ENCODE measurements at places on chromosomes 16 and 17. TPM values are rescaled to one million over a fixed set of nuclear protein-coding genes. Genes with fewer than 3 reads are reported as not detected.

GRCh38 chr16:47477679-47478078 lies 16.5 kb downstream of the PHKB start:
- H3K4me3 ChIP-seq, result no peak overlapping the region
- no peak overlapping the region for H3K27ac ChIP-seq
- no peaks in the 10 kb centered on the region for H3K4me1 ChIP-seq
- DNase-seq, result no peak

- no peaks in the 10 kb centered on the region for H3K4me1 ChIP-seq
- no peak overlapping the region for H3K27ac ChIP-seq
- DNase-seq, result no peak
- no peaks in the 10 kb centered on the region for H3K36me3 ChIP-seq
- H3K27me3 ChIP-seq, result no peaks in the 10 kb centered on the region
These were observed 183.0 kb downstream of the PRKCA start for GRCh38 chr17:66485309-66485947.

- H3K36me3 ChIP-seq, result no peaks in the 10 kb centered on the region
- no peak overlapping the region for H3K27ac ChIP-seq
- no peak overlapping the region for H3K4me3 ChIP-seq
These were observed 5.8 kb upstream of the RARA start for GRCh38 chr17:40303009-40303657.

DNA sequence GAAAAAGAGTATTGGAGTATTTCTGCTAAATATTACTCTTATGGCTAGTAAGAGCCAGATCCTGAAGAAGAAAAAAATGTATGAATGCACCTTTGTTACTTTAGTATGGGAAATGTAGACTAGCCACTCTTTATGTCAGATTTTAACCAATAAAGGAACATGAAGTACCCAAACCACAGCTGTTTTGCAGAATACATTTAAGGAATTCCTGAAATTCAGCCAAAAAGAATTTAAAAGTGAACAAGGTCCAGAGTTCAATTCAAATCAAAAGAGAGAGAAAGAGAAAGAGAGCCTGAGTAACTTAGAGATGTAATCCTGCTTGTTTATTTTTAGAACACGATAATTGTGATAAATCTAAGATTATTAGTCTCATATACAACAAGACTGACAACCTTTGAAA lies 1.2 kb downstream of the KCNJ16 start:
- no peak overlapping the region for H3K27ac ChIP-seq
- H3K4me1 ChIP-seq, result no peaks in the 10 kb centered on the region
- DNase-seq, result no peak
- H3K4me3 ChIP-seq, result no peak overlapping the region

- DNase-seq, result no peak
- no peak overlapping the region for H3K27ac ChIP-seq
- H3K27me3 ChIP-seq, result no peaks in the 10 kb centered on the region
- no peak overlapping the region for H3K4me3 ChIP-seq
- no peaks in the 10 kb centered on the region for H3K36me3 ChIP-seq
- no peaks in the 10 kb centered on the region for H3K4me1 ChIP-seq
These were observed 21.9 kb downstream of the C16orf95 start for GRCh38 chr16:87295259-87295658.

DNA sequence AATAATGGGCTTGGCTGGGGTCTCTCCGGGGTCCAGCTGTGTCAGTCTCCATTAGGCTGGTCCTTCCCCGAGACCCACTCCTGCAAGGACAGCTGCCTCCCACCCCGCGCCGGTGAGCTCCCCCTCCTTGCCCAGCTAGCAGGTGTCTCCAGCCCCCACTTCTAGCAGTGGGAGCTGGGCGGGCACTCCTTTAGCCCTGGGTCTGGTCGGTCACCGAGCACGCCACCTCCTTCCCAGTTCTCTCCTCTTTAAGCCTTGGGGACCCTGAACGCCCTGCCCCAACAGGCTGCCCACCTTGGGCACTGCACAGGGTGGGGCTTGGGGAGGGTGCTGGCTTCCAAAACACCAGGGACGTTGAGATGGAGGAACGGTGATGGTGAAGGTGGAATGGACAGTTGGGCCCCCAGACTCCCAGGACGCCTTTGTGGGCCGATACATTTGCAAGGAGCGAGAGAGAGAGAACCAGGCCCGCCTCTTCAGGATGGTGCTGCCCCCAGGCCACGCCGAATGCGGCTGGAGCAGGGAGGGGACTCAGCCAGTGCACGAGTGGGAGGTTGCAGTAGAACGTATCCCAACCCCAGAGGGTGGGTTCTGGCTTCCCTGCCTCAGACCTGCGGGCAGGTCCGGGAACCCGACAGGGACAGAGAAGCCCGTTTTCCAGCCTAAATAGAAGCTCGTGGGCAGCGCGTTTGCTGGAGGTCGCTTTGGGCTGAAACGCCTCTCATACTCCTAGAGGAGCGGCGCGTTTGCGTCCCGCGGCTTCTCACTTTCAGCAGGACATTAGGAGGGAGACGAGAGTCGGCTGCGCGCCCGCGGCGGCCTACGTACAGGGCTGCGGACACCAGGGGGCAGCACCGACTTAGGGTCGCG lies 10.7 kb downstream of the TBX2 start:
- no peaks in the 10 kb centered on the region for H3K4me1 ChIP-seq
- H3K27me3 ChIP-seq, result no peaks in the 10 kb centered on the region
- no peak overlapping the region for H3K27ac ChIP-seq
- peak; percentile 85 for DNase-seq

PPL gene
- total RNA-seq, result 22.9 TPM

SIRT7 gene
- total RNA-seq, result 18.6 TPM
